ENCODE measurements at places on chromosomes 7 and 10.

DNA sequence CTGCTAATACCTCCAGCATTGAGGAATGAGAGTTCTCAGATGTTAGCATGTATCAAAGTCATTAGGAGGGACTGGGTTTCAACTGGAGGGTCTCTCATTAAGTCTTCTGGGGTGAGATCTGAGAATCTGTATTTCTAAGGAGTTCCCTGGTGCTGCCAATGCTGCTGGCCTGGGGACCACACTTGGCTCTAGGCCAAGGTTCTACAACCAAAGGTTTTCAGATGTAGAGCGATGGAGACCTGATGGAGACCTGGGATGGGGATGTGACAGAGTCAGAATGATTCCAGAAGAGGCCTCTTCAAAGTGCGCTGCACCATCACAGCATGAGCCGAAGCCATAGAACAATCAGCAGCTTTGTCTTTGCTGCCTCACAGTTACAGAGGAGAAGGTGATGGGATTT is 27.2 kb downstream of the ST8SIA6 start:
- DNase-seq, result no peak

DNA sequence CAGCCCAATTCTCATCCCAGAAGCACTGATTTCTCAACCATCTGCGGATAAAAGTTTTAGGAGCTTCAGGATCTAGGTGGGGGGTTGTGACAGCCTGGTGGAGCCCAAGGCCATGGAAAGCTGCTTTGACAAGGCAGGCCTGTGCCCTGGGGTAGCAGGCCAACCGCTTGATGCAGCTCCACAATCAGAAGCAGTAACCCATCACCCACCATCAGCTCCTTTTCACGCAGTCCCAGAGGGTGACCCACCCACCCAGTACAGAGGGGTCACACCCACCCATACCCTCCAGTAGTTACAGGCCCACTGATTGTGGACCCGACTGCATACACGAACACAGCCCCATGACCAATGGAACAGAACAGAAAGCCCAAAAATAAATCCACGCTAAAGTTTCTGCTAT is 253.9 kb downstream of the AHR start:
- DNase-seq, result no peak

DNA sequence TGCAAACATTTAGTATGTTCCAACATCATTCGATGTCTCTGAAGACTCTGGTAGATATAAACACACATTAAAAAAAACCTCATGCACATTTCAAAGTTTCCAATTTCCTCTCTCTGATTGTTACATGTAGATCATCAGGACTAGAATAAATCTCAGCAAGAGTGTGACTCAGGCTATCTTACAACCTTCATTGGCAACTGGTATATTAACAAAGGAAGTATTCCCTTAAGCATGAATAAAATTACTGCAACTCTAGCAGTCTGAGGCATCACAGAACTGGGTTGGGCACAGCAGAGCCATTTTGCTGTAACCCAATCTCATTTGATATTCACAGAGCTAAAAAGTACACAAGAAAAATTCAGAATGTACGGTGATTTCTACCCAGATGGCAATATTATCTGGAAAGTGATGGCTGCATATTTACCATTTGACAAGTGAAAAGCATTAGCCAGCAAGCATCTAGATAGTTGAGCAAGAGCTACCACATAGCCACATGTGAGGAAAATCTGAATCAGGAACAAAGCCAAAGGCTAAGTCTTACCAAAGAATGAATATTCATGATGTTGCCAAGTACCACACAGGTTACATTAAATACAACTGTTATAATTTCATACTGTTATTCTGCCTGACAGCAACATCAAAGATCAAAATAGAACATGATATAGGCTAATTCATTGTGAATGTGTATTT is 232.2 kb downstream of the CRPPA start:
- peak; percentile 23 for DNase-seq

- DNase-seq, result no peak
These were observed 121.6 kb upstream of the KAT6B start for GRCh38 chr10:74704629-74705357.

- no peak for DNase-seq
These were observed 34.6 kb upstream of the ANTXRL start for GRCh38 chr10:46251857-46252847.

DNA sequence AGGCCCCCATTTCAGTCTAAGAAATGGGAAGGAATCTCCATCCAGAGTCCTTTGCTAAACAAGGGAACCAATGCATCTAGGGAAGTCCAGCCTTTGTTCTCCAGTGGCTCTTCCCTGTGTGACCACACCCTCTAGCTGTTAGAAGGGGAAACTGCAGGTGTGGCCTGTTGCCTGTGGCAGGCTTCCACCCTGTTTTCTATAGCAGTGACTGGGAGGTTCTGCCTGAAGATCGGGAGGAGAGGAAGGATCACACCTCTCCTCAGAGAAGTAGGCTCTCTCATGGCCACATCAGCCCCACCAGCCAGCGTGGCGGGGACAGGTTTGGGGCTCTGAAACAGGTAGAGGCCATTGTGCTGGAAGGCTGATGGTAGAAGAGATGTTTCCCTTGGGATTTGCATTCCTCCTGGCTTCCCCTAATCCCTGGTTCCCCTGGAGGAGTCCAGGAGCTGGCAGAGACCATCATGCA is 47.7 kb upstream of the TRIM8 start:
- DNase-seq, result peak; percentile 79

- no peak for DNase-seq
These were observed 980 bp downstream of the TMEM26 start for GRCh38 chr10:61452151-61452651.

GRCh38 chr7:131056007-131056406 is 271.7 kb upstream of the MKLN1 start:
- no peak for DNase-seq

DNA sequence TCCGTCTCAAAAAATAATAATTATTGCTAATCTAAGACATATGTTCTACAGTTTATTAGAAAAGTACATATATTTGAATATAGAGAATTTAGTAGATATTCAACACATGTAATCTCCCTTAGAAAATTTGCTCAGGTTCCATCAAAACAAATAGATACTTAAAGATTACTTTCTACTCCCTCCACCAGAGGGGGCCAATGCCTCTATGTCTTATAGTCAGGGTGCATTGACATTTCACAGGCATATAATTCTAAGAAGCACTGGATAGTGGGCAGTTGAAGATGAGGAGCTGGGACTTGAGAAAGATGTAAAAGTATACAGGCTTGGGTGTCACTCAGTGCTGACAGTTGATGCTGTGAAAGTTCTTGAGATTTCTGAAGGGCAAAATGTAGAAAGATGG is 301.6 kb upstream of the HPS1 start:
- DNase-seq, result peak; percentile 7

- no peak for DNase-seq
These were observed 19.3 kb downstream of the IQCE start for GRCh38 chr7:2577914-2578680.

GRCh38 chr7:5752663-5753062 is 28.8 kb downstream of the RNF216 start:
- no peak for DNase-seq

- DNase-seq, result no peak
These were observed 192.8 kb upstream of the ZMIZ1 start for GRCh38 chr10:78875932-78876331.

DNA sequence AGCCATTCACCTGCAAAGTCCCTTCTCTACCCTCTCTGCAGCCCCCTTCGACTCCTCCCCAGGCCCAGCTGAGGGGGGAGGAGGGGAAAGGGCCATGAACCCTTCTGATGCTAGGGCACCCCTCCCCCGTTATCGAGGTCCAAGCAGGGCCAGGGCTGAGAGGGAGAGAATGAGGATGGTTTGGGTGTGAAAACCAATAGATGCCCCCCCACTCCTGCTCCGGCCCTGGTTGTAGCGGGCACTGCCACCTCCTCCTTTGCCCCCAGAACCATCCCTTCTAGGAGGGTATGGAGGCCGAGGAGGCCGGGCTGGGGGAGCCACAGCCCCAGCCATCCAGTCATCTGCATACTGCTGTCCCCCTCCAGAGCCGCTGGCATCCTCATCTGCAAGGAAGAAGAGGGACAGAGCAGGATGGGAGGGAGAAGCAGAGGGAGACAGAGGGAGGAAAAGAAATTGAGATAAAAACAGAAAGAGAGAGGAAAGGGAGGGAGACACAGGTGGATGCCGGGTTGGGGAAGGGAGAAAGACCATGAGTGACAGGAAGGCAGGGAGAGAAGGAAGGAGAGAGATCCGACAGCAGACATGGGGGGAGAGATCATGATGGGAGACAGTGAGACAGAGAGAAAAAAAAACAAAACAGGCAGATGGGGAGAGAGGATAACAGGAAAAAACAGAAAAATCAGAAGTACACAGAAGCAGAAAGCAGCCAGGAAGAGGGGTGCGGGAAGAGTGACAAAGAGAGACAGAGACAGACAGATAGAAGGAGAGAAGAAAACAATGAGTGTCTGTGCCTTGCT is 1.9 kb upstream of the GAL3ST4 start:
- DNase-seq, result no peak

GRCh38 chr7:142790056-142790455 is 19.3 kb downstream of the PRSS2 start:
- no peak for DNase-seq

DNA sequence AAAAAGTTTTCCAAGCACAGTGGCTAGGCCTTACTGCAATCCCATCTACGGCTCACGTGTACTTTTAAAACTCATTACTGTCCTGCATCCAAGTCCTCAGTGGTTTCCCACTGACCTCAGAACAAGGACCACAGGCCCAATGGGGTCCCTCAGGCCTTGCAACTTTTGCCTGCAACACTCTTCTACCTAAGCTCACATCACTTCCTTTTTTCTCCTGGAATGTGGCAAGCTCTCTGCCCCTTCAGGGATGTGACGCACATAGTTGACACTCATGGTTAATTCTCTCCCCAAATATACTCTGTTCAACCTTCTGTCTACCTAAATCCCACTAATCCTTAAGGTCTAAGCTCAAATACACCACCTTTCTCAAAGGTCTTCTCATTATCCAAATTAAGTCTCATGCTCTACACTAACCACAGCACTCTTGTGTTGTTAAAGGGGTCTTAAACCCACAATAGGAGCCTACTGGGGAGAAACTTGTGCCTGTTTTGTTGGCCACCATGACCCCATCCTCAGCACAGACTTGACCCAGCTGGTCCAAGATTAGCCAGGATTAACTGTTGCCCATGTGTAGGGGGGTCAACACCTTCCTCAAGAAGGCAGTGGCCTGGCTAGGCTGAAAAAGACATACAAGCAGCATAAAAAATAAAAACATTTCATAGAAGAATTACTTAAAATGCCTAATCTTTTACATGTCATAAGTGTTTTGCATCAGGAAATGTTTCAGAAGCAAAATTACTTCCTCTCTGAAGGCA is 15.2 kb downstream of the HNRNPF start:
- no peak for DNase-seq

DNA sequence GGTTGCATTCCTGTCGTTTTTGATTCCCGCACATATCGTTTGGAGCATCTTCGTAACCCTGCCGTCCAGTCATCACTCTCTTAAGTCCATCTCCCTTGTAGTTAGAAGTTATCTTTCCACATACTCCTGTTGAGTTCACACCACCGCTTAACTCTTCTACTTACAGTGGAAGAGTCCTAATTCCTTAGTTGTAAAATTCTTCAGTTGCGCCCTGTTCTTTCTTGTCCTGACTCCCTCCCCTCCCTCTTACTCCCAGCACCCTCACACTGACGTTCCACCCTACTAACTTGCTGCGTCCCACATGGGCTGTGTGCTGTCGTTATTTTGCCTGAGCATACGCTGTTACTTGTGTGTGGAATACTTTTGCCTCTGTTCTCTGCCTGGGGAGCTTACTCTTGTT is 11.7 kb downstream of the DNAJB6 start:
- no peak for DNase-seq

- DNase-seq, result no peak
These were observed 92.3 kb upstream of the BAIAP2L1 start for GRCh38 chr7:98493030-98493778.

DNA sequence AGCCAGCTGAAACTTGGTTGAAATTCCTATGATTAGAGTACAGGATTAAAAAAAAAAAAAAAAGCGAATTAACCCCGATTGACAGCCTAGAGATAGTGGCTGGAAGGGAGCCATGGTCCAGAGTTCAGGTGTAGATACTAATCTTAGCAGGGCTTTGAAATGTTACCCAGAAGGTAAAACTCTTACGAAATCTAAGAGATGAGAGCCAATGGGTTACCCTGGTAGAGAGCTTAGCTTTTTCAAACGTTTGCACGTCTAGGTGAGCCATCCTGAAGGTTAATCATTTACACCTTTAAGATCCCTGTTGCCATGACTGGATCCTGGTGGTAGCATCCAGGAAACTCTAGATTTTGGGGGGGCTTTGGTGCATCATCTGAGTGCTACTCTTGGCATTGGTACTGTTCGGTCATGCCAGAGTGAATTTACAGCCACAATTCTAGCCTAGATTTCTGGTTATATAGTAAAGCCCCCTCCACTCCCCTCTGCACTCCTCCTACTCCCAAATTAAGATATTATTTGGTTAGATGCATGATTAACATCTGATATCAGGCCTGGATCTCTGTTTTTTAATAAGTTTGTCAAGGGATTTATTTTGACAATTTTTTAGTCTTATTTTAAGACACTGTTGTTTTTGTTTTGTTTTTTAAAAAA is 1.2 kb downstream of the AGFG2 start:
- DNase-seq, result no peak

GRCh38 chr7:147659036-147659995 is 931.2 kb upstream of the C7orf33 start:
- no peak for DNase-seq

DNA sequence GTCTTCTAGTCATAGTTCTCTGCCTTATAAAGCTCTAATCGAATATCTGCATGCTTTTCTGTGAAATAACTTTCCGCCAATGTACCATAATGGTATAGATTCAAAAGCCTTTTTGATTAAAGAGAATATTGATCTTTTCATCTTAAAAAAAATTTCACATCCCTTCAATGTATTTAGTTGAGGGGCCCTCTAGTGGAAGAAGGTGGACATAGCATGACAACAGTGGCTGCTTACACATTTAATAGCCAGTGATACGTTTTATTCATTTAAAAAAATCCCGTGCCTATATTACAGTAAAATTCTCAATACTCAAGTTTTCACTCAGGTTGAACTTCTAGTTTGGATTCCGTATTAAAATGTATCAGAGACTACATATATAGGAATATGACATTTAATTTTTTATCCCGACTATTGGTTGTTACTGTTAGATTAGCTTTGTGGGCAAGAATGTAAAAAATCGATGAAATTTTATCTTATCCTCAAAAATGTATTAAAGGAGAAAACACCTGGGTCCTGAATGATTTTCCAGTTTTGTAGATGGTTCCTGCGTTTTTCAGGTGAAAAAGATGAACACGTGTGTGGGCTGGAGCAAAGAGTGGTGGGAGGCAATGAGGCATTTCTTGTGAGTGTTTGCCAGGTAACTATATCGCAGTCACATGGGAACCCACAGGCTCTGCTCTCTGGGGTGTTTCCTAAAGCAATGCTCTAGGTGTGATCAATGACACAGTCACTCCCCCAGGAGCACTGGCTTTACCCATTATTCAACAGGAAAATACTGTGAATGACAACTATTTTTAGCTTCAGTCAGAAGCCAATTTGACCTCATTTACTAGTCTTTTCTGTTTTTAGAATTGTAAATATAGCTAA is 24.1 kb upstream of the PNLIP start:
- peak; percentile 38 for DNase-seq

Measured in AG08395 (cell line).